ENCODE measurements at places on chromosomes 12 and 14.

DNA sequence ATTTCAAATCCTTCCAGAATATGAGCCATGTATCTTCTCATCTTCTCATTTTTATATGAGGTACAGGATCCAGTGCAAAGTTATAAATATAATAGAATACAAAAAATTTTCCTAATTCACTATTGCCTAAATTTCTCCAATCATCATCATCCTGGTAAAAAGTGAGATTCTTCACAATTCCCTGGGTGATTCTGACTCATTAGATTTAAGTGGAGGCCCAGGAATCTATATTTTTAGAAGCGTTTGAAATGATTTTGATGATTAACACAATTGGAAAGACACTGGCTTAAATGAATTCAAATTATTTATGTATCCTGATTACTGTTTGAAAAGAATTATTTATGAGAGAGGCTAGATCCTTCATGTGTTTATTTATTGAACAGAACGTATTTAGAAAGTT, 380.3 kb upstream of the PDE3A start:
- DNase-seq = no peak

GRCh38 chr12:103897316-103897715, 32.9 kb upstream of the HSP90B1 start:
- DNase-seq = no peak

DNA sequence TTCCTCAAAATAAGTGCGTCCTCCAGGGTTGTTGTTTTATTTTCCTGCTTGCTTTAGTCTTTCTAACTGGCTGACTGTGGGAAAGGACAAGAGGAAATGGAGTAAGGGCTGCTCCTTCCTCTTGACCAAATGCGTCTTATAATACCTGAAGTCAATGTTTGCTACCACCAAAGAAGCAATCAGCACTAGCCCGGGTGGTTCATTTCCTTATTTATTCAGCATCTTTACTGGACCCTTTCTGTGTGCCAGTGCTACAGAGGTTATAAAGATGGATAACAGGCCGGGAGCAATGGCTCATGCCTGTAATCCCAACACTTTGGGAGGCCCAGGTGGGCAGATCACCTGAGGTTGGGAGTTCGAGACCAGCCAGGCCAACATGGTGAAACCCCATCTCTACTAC, 15.1 kb upstream of the RPS6KA5 start:
- no peak for DNase-seq

DNA sequence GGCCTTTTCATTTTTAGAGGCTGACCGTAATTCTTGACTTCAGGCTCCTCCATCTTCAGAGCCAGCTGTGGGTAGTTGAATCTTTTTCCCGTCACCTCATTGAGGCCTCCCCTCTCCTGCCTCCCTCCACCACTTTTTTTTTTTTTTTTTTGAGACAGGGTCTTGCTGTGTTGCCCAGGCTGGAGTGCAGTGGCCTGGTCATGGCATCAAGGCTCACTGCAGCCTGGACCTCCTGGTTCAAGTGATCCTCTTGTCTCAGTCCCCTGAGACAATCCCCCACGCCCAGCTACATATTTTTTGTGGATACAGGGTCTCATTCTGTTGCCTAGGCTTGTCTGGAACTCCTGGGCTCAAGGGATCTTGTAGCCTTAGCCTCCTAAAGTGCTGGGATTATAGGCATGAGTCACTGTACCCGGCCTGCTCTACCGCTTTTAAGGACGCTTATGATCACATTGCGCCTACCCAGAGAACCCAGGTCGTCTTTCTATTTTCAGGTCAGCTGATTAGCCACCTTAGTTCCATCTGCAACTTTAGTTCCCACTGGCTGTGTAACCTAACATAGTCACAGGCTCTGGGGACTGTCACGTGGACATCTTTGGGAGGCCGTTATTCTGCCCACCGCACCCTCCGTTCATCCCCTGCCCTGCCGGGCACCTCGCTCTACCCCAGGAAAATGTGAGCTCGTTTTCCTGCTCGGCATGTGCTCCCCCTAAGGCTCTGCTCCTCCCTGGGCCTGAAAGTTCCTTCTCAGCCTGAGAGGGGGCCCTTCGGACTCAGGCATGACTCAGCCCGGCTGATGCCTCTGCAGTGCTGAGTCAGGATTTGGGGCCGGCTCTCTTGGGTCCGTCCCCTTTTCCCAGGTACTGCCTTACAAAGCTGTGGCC, 13.4 kb downstream of the TNFAIP2 start:
- DNase-seq = peak; percentile 48

DNA sequence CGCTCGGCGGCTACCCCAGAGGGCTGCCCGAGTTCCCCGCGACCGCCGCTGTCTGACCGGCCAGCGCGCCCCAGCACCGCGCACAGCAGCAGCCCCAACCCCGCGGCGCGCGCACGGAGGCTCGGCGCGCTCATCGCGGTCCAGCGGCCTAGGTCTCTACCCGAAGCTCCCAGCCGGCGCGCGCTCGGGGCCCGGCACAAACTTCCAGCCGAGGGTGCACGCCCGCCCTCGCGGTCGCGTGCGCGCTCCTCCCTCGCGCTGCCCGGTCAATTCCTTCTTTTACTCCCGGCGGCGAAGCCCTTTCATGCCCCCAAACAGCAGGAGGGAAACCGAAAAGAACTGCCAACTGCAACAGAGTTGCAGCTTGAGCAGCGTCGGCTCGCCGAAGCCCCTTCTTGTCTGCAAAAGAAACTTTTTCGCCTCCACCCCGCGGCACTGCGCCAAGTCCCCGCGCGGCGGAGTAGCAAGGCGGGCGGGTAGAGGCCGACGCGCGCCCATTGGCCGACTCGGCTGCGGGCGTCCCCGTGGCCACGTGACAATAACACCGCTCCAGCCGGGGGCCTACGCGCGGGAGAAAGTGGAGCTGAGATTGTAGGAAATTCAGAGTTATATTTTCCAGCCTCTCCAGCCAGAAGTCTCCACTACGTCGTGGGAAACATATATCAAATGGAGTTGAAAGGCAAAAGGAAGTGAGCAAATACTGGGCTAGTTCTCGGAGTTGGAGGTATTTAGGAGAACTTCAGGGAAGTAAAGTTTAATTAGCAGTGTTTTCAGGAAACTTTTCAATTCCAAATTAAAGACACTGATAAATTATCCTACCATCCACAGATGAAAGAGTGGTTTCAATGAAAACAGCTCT, at the start of gene LRIG3:
TSS of gene LRIG3 (minus strand) at position 403 of the 859 bp plus-strand sequence. CDS start at position 134, 269 bp downstream.
- peak; percentile 56 for DNase-seq

GRCh38 chr14:92759300-92759678, 10.9 kb upstream of the LGMN start:
- peak; percentile 84 for DNase-seq

- DNase-seq = no peak
These were observed 175.1 kb downstream of the GRIP1 start for GRCh38 chr12:66503746-66504145.

- DNase-seq = no peak
These were observed 32.4 kb downstream of the PLEKHG7 start for GRCh38 chr12:92735131-92735721.

DNA sequence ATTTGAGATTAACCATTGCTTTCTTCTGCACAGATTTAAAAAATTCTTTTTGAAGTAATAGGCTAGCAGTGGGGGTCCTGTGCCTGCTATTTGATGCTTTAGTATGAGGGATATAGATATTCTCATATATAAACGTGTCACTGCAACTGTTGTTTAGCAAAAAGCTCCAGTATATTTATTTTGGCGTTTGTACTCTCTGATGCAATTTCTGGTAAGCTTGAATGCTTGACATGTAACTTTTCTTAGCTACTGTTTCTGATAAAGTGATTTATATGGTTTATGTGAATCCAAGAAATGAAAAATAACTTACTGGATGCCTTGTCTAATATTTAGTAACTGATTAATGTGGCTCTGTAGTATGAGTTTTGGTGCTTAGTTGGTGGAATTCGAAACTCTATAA, 77.1 kb downstream of the TTLL5 start:
- DNase-seq = no peak

- no peak for DNase-seq
These were observed 49.9 kb downstream of the ITPR2 start for GRCh38 chr12:26783131-26783526.

DNA sequence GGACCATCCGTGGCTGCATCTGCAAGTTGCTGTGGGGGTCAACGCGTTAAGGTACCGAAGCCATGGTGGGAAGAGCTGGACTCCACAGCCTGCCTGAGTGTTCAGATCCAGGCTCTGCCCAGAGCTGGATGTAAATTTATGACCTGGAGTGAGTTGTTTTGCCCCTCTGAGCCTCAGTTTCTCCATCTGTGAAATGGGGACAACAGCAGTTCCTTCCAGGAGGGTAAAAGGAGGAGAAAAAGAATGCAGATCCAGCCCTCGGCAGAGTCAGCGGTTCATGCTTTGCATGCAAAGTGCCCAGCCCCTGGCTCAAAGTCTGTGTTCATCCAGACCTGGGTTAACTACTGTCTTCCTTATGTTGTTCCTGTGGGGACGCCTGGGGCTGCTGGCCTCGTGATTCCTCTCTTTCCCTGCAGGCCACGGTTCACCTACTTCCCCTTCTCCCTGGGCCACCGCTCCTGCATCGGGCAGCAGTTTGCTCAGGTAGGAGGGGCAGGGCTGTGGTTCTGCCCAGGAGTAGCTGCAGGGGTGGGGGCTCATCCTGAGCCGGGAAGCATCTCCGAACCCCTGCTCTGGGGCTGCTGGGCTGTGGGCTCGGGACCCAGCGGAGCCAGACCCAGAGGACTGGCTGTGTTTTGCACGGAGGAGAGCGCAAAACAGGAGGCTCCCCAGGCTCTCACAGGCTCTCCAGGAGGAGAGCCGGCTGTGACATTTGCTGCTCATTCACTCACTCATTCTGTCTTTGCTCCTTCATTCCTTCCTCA, 41.9 kb downstream of the CYP46A1 start:
- DNase-seq = no peak

DNA sequence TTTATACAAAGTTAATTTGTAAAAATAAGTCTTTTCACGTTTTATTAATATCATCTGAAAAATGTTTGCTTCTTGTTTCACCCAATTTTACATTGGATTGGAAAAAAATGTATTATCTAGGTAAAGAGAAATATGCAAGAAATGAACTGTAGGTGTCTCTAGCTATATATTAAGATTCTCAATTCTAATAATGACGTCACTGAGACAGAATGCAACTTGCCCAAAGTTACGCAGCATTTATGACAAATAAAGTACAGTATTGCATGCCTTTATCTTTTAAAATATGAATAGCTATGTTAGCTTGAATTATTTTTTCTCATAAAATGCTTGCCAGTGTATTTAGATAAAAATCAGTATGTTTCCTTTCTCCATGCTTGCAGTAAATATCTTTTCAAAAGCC, 728.8 kb downstream of the RERGL start:
- no peak for DNase-seq

DNA sequence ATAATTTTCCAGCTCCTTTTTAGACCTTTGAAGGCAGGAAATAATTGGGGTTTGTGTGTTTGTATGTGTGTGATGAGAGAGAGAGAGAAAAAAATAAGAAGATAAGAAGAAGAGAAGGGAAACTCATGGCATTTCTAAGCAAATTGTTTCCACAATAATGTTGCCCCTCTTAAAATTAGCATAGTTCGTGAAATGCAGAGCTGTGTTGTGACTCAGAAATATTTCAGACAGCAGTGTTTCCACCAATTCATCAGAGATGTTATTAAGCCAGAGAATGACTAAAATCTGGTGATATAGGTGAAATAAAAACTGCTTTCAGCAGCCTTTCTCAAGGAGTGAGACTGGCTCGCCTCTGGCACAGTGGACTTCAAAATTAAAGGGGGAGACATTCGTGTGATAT, 65.9 kb upstream of the ARHGAP5 start:
- DNase-seq = no peak
